Ovary (tissue), 10 donors: ENCODE measurements at places on chromosomes 5 and 9. TPM values are rescaled to one million over a fixed set of nuclear protein-coding genes. Genes with fewer than 3 reads are reported as not detected.

DNA sequence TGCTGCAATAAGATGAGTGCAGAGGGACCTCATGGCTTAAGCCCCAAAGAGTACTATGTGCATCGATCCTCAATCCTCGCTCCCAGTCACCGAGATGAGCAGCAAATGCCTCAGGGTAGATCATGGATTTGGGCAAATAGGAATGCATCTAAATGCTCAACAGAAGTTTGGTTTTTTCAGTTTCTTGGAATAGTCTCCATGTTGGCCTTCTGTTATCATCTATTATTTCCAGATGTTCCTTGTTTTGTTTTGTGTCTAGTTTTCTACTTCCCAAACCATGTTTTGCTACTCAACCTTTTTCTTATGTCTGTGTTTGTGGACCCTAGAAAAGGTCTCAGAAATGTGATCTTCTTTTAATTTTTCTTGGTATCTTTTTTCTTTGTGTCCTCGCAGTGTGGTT is 43.5 kb upstream of the RASGRF2 start:
- DNase-seq: no peak

Gene ST6GALNAC6
- 105 TPM for total RNA-seq

GRCh38 chr5:105868038-105868780 is 1802.5 kb downstream of the EFNA5 start:
- no peak for DNase-seq

Gene THBS4
- total RNA-seq: 9.8 TPM

DNA sequence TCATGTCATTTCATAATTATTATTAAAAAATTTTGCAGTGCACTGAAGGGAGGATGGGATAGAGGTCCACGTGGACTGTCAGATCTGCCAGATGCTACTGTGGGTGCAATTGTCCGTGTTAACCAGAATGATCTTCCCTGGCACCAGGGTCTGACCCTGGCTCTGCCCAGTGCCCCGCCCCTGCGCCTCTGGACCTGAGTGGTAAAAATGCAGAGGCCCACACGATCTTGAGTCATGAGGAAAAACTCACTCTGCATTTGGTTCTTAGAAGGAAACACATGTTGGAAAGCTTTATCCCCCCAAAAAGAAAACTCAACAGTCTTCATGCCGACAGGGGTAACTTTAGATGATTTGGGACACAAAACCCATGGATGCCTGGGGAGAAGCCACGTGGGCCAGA is 20.1 kb upstream of the BARX1 start:
- no peak for DNase-seq

DNA sequence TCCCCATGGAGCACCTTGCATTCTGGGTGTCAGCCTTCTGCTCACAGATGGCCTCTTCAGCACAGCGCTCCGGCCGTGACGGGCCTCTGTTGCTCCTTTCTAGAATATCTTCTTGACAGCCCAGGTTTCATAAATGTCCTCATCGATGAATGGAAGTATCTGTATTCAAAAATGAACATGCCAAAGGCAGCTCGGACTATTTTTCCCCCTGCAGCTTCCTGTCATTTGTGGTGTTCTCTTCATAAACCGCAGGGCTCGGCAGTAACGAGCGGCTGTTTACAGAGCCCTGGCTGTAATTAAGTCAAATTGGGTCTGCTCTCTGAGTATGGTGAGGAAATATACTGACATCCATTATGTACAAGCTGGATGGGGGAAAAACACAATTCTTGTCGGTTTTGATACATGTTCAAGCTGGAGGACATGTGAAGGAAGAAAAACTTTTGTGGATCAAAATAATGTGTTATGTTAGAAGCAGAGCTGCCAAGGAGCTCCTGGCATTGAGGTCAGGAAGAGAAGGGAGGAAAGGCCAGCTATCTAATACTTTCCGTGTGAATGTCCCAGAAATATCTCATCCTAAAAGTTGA is 154.1 kb upstream of the CD180 start:
- DNase-seq: no peak

GRCh38 chr9:90132866-90133265 is 509.8 kb downstream of the DIRAS2 start:
- no peak for DNase-seq

DNA sequence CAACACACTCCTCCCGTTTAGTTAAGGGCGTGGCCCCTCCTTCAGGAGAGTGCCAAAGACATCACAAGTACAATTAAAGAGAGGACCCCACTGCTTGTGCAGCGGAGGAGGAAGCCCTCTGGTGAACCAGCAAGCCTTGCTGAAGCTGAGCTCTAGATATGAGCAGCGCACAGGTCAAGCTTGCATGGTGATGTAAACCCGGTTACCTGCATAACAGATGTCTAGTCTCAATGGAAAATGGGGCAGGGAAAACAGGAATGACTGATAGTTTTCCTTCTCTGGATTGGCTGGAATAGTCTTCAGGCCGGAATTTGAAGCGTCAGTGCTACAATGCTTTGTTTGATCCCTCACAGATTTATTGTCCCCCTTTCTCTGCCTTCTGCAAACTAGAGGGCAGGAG is 66.2 kb downstream of the MROH2B start:
- no peak for DNase-seq

Gene PCDHAC1
- 0.50 TPM for total RNA-seq

Gene RNF180
- 24.2 TPM for total RNA-seq

Gene DNAI1
- total RNA-seq: 26.1 TPM

- DNase-seq: no peak
Observed at GRCh38 chr5:36138900-36139683, 12.6 kb downstream of the LMBRD2 start.

- no peak for DNase-seq
Observed at GRCh38 chr5:5665225-5666075, 243.0 kb downstream of the ICE1 start.

DNA sequence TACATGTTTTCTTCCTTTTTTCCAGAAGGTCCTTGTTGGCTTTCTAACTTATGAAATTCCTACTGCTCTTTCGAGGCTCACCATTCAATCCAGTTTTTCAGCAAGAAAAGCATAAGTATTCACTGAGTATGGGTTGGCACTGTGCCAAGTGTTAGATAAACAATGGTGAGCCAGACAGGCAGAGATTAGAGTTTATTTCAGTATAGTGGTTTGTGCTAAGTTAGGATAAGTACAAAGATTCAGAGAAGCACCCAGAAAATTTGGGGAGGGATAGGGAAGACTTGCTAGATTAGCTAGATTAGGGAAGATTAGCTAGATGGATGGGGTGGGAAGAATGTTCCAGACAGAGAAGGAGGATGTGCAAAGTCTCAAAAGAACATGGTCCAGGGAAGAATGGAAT is 122.9 kb downstream of the OXCT1 start:
- no peak for DNase-seq

- DNase-seq: no peak
Observed at GRCh38 chr5:164357395-164358033, 852.1 kb downstream of the MAT2B start.

DNA sequence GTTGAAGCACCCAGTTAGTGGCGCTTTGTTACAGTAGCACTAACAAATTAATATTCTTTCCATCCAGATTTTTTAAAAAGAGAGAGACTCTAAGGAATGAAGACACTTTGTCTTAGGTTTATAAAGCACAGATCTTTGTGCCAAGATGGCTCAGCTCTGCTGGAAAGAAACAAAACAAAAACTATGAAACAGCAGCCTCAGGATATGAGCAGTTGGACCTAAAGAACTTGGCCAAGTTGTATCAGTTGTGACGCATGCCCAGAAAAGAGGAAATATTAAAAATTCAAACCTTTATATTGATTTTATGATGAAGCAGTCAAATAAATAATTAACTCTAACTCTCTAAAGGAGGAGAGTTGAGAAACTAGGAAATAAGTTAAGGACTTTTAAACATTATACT is 427.2 kb downstream of the SPOCK1 start:
- no peak for DNase-seq

Gene PCDHA9
- 0.50 TPM for total RNA-seq

Gene ENTREP1
- total RNA-seq: 17.8 TPM

GRCh38 chr5:142969624-142970439 is 199.7 kb downstream of the ARHGAP26 start:
- no peak for DNase-seq

Gene ARL14EPL
- not detected for total RNA-seq

GRCh38 chr5:58073243-58073642 is 386.6 kb downstream of the PLK2 start:
- DNase-seq: no peak

DNA sequence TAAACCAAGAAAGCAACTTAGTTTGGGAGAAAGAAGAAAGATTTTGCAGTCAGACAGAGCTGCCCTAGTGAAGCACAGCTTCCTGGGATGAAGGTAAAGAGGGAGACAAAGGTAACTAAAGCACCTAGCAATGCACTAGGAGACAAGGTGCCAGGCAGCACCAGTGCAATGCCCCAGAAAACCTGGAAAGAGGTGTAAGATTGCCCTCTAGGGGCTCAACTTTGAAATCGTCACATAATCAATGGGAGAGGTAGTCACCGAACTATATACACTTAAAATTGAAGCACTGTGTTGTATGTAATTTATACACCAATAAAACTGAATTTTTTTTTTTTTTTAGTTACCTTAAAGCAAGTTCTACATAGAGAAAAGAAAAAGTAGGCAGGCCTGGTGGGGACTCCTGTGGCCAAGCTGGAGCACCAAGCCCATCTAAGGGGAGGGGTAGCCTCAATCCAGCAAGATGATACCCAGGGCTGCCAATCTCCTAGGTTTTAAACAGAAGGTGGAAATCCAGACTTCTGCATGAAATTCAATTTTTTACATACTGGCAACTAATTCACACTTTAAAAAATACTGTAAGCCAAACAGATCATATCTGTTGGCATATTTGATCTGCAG is 48.2 kb downstream of the CDK5RAP2 start:
- no peak for DNase-seq

DNA sequence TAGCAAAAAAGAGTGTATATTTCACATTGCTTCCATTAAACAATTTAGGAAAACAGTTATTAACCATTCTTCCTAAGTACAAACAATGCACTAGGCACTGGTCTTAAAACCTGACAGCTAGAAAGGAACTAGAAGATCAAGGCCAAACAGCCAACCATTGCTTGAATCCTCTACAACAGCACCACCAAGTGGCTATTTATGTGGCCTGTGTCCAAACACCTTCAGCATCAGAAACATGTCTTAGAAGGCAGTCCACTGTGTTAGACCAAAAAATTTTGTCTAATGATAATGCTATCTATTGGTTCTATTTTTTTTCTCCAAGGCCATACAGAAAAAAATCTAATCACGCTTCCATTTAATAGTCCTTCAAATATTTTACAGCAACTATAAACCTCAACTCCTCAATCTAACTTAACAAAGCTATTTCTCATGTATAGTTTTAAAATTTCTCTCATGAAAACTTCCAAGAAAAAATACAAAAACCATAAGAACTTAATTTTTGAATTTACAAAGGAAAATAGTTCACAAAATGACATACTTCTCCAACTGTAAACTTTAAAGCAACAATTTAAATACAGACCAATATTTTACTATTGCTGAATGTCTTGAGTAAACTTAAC is 36.1 kb downstream of the CAAP1 start:
- no peak for DNase-seq

DNA sequence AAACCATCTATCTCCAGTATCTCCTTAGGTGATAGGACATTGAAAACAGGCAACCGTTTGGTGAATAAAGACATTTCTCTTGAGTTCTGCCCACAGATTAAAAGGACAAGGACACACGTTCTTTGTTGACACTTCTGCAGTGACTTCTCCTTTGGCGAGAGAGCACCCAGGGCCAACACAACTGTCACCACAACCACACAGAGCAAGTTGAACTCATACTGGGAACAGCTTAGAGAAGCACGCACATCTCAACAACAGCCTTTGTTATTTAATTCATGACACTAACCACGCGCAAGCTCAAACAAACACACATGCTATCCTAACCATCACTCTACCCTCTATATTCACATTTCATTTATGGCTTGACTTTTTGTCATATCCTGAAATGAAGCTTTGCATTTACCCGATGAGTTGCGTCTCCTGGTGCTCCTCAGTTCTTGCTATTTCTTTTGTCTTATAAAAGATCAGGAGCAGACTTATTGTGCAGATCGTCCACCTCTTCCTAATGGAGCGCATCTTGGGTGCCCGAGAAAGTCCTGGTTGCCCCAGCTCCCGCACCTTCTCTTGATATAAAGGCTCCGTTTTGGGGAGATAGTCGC is 543 bp downstream of the ST8SIA4 start:
- DNase-seq: no peak

Gene BHMT
- 0.27 TPM for total RNA-seq

- DNase-seq: no peak
Observed at GRCh38 chr5:15544039-15544438, 44.1 kb downstream of the FBXL7 start.

- DNase-seq: no peak
Observed at GRCh38 chr5:108649106-108649505, 98.6 kb upstream of the FER start.

Gene TOR4A
- 13.7 TPM for total RNA-seq

Gene SHOC1
- 1.0 TPM for total RNA-seq

- no peak for DNase-seq
Observed at GRCh38 chr5:175109058-175109755, 334.8 kb downstream of the DRD1 start.

GRCh38 chr5:154694159-154694558 is 61.0 kb upstream of the LARP1 start:
- DNase-seq: no peak

GRCh38 chr9:125485471-125486151 is 221.4 kb downstream of the MAPKAP1 start:
- no peak for DNase-seq

Gene ALG2
- 36.3 TPM for total RNA-seq

Gene ADAMTSL2
- total RNA-seq: 18.5 TPM

Gene SPATA24
- 3.0 TPM for total RNA-seq

DNA sequence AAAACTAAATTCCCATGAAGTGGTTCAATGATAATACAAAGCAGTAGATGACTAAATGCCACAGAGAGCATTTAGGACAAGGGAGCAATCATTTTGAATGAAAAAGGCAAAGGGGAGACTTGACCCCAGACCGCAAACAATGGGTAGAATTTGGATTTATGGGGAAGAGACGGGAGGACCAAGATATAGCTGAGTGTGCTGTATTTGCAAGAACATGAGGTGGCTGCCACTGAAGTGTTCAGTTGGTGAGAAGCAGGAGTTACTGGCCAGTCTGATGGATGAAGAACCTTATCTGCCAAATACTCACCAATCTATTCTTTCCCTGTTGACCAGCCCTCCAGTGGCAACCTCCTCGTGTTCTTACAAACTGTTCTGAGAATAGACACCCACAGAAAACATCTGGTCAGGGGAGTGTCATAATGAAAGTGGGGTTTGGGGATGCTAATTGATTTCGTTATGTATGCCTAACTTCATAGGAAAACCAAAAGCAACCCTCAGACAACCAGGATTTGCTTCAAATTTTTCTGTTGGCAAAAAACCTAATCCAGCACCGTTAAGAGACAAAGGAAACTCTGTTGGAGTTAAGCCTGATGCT is 19.8 kb downstream of the TDRD7 start:
- no peak for DNase-seq

Gene ANP32B
- 41.4 TPM for total RNA-seq

Gene TNFSF8
- 1.0 TPM for total RNA-seq
